HFF-Myc (cell line): ENCODE measurements at places on chromosomes 11 and 22.

DNA sequence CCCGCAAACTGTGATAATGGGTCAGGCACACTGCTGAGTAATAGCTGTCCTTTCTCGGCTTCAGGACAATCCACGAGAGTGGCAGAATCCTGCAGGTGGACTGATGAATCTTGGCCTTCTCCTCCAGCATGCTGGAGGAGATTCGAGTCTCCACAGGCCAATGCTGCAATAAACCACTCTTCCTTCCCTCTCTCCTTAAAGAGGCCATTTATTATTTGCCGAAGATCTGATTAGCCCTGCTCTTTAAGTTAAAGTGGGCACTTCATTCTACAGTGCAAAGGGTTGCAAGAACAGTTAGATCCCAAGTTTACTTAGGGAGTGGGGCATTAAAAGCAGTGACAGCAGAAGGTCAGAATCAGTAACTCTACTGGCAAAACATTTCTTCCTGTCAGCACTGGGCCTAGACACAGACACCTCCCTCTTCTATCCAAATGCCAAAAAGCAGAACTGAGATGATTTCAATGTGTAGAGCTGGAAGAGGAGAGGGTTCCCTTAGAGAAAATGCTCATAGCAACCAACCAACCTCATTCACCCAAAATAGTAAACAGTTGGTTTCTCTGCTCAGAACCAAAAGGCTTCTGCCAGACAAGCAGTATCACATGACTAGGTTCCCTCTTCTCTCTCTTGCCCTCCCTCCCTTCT, 121.7 kb downstream of the SGSM3 start:
- DNase-seq = no peak

DNA sequence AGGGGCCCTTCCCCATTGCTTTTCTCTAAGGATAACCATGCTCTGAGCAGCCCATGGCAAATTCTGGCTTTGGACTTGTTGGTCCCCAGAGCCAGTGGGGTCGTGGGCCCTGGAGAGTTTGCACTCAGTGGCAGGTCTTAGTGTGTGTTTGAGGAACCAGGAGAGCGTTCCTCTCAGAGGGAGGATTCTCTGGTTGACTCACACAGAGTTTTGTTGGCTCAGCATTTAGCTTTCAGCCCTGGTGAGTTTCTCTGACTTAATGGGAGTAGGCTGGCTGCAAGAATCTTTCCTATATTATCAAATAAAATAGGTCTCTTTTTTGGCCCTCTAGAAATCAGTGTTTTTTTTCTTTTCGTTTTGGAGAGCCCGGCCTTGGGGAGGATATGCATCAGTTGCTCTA, 20.9 kb downstream of the ST14 start:
- DNase-seq = no peak

GRCh38 chr11:18270102-18270501, 4.0 kb downstream of the SAA1 start:
- no peak for DNase-seq

GRCh38 chr11:9600644-9601036, 27.2 kb downstream of the WEE1 start:
- no peak for DNase-seq

GRCh38 chr11:98944461-98944860, 76.3 kb upstream of the CNTN5 start:
- DNase-seq = no peak
